ENCODE measurements at places on chromosomes 3 and 15.

DNA sequence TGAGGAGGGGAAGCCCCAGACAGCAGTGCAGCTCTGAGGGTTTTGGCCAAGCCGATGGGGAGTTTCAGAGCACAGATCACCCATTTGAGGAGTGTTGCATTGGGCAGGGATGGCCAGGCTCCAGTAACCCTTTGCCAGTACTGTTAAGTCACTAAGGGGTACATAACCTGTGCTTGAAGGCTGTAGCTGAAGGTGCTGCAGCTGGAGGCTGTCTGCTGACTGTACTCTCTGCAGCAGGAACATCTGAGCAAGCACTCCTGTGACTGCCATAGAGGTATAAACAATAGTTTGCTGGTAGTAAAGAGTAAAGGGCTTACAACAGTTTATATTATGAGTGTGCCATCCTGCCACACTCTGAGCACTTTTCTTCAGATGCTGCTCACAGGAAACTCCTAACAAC, 297.8 kb downstream of the EPHA3 start:
- DNase-seq: no peak

DNA sequence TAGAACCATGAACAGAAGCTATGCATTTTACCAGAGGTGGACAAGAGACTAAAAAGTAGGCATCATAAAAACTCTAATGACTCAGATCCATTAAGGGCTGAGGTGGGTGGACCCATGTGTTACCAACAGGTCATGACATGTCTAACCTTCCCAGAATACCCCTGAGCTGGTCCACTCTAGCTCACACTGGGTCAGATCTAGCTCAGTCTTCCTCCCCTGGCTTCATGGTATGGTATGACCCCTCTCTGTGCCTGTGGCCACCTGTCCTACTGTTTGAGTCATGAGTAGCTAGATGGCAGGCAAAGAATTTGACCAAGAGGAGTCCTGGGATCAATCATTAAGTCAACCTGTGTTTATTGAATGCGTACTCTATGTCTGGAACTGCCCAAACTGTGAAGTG, 340.4 kb downstream of the EPHB1 start:
- no peak for DNase-seq

- peak; percentile 74 for DNase-seq
These were observed 5.8 kb upstream of the RPL29 start for GRCh38 chr3:52001443-52001974.

GRCh38 chr3:74080056-74080461, 455.3 kb upstream of the PDZRN3 start:
- DNase-seq: no peak

GRCh38 chr15:41544650-41545015, 576 bp upstream of the RPAP1 start:
- DNase-seq: no peak

- DNase-seq: peak; percentile 6
These were observed 802 bp downstream of the RCN2 start for GRCh38 chr15:76932135-76932966.

GRCh38 chr3:110457508-110457907, 614.1 kb upstream of the NECTIN3 start:
- no peak for DNase-seq

- peak; percentile 32 for DNase-seq
These were observed 107.5 kb downstream of the CHCHD6 start for GRCh38 chr3:126811530-126811929.

DNA sequence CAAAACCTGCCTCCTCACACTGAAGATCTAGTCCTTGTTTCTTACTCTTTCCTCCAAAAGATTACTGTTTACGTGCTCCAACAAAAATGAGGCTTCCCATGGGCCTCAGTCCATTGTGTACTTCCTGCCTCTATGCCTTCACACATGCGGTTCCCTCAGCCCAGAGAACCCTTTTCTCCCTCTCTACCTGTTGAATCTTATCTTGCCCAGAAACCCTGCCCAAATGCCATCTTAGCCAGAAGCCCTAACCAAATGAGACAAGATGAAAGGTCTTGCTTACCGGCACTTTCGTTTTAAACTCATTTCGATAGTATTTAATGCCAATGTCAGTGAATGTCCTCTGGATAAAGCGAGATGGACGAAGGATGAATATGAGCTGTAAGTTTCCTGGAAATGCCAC, 85.5 kb downstream of the B3GNT5 start:
- DNase-seq: no peak

DNA sequence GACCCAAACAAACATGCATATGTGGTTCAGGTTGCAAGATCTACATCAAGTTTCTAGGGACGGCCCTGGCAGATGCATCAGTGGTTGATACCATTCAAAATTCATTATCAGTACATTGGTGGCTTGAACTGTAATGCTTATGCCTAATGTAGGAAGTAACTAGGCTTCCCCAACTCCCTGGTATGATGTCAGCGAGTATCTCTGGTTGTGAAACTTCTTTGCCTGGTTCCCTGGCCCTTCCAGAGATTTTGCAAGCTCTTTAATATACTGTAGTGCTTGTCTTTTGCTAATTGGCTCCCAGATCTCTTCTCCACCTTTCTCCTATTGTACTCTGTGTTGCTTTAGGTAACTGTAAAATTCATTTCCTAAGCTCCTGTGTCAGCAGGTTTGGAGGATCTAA, 114.8 kb upstream of the RARB start:
- DNase-seq: no peak

DNA sequence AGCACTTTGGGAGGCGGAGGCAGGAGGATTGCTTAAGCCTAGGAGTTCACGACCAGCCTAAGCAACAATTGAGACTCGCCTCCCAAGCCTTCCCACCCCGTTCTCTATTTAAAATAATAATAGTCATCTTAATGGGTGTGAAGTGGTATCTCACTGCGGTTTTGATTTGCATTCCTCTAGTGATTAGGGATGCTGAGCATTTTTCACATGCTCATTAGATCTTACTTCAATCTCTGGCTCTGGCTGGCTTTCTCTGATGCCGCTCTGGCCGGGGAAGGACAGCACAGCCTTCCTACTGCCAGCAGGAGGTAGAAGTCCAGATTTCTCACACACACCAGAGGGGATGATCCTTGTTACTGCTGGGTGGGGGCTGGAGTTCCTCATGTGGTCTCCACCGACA, 7.4 kb upstream of the EIF4A2 start:
- DNase-seq: no peak

- no peak for DNase-seq
These were observed 11.9 kb downstream of the RPS27L start for GRCh38 chr15:63145426-63145825.

DNA sequence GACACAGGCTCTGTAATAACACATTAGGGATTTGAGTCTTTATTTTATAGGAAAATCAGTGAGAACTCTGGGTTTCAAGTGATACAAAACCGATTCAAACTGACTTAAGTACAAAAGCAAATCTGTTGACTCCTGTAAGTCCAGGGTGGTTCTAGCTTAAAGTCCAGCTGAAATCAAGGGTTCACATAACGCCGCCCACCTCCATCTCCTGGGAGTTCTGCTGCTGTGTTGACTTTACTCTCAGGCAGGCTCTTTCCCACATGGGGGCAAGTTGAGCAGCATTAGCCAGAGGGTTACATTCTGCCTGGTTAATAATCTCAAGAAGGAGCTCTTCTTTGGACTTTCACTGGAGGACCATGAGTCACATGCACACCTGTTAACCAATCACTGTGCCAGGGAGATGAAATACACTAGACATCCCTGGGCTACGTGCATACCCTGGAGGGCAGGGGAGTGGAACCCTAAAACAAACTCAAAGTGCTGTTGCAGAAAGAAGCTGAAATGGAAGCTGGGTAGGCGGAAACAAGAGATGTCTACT, 9.7 kb upstream of the RNF7 start:
- peak; percentile 32 for DNase-seq

- no peak for DNase-seq
These were observed 39.0 kb downstream of the CD86 start for GRCh38 chr3:122094125-122094524.

GRCh38 chr3:72538070-72538745, 310.0 kb downstream of the SHQ1 start:
- DNase-seq: no peak

GRCh38 chr3:134685929-134686802, 35.3 kb upstream of the KY start:
- peak; percentile 42 for DNase-seq

DNA sequence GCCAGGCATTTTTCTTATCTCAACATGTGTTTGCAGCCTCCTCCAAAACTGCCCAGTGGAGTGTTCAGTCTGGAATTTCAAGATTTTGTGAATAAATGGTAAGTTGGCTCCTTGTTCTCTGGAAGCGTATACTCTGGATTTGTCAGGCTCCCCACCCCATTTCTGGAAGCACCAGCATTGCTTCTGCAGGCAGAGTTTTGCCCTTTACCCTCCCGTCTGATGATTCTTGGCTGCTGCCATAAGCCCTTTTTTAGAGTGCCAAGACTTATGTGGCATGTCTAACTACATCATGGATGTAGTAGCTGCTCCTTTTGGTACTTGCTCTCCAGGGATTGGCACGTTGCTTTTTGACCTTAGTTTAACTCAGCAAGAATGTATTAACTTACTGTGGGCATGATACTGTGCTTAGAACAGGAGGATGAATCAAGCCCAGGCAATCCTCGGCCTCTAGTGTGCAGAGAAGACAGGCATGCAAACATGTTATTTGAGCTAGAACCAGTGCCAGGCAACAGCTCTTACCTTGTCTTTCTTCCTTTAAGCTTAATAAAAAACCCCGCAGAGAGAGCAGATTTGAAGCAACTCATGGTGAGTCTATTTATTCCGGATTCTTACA, 8.3 kb downstream of the SNAPC5 start:
- DNase-seq: peak; percentile 46

DNA sequence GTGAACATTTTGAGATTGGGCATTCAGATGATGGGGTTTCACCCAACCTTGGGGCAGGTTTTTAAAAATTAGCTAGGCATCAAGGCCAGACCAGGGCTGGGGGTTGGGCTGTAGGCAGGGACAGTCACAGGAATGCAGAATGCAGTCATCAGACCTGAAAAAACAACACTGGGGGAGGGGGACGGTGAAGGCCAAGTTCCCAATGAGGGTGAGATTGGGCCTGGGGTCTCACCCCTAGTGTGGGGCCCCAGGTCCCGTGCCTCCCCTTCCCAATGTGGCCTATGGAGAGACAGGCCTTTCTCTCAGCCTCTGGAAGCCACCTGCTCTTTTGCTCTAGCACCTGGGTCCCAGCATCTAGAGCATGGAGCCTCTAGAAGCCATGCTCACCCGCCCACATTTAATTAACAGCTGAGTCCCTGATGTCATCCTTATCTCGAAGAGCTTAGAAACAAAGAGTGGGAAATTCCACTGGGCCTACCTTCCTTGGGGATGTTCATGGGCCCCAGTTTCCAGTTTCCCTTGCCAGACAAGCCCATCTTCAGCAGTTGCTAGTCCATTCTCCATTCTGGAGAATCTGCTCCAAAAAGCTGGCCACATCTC, 6.1 kb downstream of the RHO start:
- DNase-seq: peak; percentile 39

DNA sequence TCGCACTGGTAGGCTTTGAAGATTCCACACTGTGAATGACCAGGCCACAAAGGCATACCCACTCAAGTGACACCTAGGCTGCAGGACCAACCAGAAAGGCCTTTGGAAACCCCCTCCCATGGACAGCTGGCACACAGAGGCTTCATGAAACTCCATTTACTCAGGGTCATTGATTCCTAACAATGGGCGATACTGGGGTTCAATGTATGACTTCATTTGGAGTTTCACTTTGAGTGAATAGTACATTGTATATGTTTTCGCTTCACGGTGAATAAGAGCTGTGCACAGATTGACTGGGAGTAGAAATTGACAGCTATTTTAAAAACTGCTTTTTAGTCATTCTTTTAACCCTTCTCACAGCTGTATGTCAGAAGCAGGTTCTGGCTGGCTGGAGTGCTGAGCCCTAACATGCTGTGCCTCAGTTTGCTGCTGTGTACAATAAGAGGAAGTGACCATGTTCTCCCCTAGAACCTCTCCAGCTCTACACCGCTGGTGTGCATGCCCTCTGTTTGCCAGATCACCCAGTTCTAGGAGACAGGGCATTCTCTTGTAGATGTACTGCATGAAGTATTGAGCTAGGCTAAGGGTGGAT, 15.4 kb upstream of the CX3CR1 start:
- DNase-seq: peak; percentile 3

- no peak for DNase-seq
These were observed 1.4 kb upstream of the ROBO1 start for GRCh38 chr3:79769229-79769628.

GRCh38 chr3:25683882-25684281, 19.2 kb upstream of the TOP2B start:
- DNase-seq: no peak
